MG63 (cell line): ENCODE measurements at places on chromosomes 7 and 10. TPM values are rescaled to one million over a fixed set of nuclear protein-coding genes. Genes with fewer than 3 reads are reported as not detected.

The NPY gene
- total RNA-seq = not detected in 2 replicates

The GDF2 gene
- not detected in 2 replicates for total RNA-seq

- no peak for DNase-seq
Observed at GRCh38 chr7:12896316-12896715, 208.9 kb downstream of the ARL4A start.

DNA sequence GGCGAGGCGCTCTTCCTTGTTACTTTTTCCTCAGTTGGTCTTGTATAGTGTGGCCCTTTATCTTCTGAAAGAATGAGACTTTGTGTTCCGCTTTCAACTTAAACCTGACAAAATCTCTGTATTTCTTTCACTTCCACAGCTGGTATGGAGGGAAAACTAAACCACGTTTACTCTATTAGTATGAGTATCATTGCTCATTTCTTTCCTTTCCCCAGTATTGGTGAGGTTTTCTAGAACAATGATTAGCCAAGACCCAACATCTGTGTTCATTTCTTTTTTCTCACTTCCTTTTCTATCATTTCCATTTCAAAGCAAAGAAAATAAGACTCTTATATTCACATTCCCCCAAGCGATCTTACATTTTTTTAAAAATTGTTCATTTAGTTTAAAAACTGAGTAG is 165.3 kb downstream of the PAXIP1 start:
- DNase-seq = no peak

GRCh38 chr7:84294847-84295455 is 100.4 kb upstream of the SEMA3A start:
- no peak for DNase-seq
